Muscle of back (tissue), 13 donors: ENCODE measurements at places on chromosomes 16 and 17.
A peak's percentile ranks its signal among the peaks of the same experiment; 100 is the strongest.

DNA sequence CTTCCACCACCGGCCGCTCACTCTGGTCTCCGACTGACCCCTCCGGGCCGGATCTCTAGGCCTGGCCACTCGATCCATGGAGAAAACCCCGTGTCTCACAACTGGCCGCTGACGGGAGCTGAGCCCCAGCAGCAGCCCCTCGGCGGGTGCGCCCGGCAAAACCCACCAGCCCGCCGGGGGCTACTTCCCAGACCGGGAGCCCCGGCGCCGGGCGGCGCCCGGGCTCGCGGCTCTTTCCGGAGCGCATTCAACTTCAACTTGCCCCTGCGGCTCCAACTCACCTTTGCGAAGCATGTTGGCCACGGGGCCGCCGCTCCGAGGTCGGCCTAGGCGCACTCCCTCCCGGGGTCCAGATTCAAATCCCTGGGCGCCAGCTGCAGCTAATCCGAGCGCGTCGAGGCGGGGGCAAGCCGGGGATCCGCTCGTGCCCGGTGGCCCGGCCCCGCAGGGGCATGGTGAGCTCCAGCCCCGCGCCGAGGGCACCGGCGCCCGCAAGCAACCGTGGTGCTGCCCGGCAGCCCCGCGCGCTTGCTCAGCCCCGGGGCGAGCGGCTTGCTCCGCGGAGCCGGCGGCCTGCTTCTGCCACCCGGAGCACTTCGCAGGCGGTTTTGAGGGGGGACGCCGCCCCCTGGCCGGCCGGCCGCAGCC is 438 bp downstream of the RTN4RL1 start:
- DNase-seq, result no peak

DNA sequence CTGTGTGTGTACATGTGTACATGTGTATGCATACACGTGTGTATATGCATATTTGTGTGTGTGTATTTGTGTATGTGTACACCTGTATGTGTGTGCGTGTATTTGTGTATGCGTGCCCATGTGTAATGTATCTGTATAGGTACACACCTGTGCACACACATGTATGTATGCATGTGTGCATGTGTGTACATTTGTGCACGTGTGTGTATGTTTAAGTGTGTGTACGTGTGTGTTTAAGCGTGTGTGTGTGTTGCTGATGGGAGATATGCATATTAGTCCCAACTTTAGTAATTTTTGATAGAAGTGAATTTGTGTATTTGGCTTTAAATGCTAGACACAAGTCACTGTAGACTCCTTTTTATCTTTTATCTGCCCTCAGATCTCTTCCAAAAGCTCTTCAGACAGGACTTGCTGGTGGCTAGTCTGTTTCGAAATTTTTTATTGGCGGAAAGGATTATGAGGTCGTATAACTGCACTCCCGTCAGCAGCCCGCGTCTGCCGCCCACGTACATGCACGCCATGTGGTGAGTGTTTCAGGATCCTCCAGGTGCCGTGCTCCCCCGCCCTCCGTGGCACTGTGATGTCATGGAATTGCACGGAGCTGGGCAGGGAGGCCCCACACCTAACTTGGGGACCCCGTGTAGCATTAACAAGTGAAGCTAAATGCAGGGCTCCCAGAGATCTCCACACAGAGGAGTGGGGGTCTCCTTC is 168.8 kb upstream of the CHMP6 start:
- no peak for DNase-seq

- DNase-seq, result no peak
Observed at GRCh38 chr16:87828907-87829621, 40.2 kb downstream of the SLC7A5 start.

DNA sequence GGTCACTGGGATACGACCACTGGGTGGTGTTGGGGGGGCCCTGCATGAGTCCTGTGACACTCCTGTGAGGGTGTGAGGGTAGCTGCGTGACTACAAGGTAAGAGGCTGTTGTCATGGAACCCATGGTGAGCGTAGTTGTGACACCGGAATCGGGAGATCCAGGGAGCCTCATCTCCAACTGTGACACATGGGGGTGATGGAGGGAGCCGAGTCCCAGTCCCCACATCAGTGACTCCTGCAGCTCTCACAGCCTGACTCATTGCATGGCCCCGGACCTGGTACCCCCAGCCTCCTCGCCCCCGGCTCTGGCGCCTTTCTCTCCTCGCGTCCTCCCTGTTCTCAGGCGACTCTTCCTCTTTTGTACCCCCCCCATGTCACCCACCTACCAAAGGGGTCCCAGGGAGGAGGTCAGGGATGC is 14.2 kb downstream of the CDH16 start:
- no peak for DNase-seq

DNA sequence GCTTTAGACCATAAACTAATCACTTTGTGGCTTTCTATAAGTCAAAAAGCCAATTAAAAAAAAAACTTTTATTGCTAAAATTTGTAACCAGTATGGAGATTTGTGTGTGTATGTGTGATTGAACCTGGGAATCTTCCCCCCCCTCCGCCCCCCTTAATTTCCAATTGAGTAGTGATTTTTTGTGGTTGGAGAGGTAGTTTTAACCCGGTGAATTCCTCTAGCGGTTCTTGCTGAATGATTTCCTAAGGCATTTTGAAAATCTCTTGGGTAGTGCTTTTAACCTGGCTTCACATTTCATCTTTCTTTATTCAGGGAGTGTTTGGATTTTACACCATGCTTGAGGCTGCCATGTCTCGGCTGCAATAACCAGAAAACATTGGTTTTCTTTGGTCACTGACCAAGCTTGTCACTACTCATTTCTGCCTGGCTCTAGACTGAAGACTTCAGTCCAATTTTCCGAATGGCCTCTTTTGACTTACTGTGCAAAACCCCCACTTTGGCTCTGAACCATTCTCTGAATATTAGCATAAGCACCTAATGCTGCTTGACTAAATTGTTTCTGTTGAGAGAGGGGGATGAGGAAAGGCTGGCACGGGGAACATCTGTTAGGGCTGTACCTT is 35.6 kb downstream of the PRKCA start:
- DNase-seq, result peak; percentile 59

DNA sequence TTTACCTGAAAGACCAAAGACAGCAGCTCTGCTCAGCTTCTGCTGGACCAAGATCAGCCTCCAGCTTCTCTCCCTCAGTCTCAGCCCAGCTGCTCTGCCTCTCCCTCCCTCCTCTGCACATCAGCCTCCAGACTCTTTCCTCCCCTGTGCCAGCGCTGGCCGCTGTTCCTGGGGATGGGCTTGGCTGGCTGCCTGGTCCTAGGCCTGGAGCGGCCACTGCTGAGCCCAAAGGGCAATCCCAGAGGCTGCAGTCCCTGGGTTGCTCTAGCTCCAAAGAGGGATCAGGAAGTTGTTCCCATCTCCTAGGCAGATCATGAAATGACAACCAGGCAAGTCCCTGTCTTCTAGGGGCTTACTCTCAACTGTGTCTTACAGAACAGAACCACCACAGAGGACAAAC is 31.3 kb downstream of the DCUN1D3 start:
- DNase-seq, result peak; percentile 77

DNA sequence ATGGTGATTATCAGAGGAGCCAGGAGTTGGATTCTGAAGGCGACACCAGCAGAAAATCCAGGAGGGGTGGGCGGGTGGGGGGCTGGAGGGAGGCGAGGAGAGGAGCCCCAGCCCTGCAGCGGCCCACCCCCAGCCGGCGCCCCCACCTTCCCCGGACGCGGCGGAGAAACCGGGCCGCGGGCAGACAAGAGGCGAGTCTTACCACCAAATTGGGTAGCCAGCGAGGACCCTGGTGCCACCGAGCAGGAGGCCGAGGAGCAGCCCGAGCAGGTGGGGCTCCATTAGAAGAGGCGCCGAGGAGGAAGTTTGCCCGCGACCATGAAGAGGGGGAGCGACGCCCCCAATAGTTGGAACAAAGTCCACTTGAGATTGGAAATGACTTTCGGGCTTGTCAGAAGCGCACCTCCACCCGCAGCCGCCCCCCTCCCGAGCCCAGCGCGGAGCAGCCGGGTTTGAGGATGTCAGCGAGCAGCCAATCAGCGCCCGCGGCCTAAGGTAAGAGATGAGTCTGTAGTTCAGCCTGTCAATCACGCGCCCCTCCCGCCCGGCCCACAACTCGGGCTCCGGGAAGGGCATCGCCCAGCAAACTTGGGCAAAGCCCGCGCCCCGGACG is at the start of gene WNT3:
WNT3 (minus strand) TSS at position 377 of the 613 bp plus-strand sequence; CDS start at position 282, 95 bp downstream.
- DNase-seq, result no peak

DNA sequence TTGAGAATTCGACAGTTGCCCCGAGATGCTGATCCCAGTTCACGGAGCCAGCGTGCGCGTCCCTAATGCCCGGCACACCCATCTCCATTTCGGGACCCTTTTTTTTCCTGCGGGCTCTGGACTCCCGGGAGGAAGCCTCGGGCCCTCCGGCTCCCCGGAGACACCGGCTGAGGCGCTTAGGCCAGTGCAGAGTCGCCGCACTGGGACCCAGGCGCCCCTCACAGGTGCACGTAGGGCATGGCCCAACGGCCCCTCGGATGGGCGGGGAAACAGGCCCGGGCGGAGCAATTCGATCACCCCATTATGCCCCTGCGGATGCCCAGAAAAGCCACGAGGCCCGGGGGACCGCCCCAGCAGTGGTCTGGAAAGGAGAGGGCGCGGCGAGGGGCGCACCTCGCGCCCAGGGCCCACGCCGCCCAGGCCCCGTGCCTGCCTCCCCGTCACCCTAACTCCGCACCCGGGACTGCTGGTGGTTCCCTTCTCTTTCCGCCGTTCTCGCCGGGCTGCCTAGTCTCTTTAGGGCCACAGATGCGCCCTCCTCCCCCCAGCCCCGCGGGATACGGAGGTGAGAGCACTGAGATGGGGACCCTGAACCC is 18.5 kb upstream of the ZFHX3 start:
- DNase-seq, result no peak

- DNase-seq, result no peak
Observed at GRCh38 chr17:66091445-66092080, 100.4 kb downstream of the CEP112 start.

GRCh38 chr16:50311891-50312501 is 45.6 kb downstream of the ADCY7 start:
- DNase-seq, result no peak

DNA sequence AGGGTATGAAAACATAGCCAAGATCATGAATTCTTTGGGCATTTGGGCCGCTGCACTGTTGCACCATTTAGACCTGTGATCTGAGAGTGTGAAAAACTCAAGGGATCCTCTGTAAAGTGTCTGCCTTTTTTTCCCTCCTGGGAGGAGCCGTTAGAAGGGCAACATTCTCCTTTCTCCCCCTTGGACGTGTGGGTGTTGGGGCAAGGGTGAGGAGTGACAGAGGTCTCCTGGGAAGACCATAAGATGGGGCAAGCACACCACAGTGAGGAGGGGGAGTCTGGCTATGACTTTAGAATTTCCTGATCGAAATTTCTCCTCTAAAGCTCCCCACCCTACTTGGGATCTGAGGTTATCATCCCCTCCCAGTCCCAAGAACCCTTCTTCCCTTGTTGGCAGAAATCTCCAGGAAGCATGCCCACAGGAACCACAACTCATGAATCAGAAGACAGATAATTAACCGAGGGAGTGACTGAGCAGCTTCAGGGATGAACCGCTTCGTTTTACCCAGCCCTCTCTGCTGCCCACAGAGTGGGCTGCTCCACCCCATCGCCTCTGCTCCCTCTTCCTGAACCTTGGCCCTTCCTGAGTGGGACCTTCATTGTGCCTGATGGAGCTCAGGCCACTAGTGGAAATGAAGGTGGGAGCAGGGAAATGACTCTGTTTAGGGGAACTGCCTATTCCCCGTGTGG is 4.2 kb downstream of the ITGB3 start:
- no peak for DNase-seq

- no peak for DNase-seq
Observed at GRCh38 chr17:51365090-51365489, 104.7 kb downstream of the UTP18 start.

GRCh38 chr16:77738706-77739558 is 16.6 kb downstream of the NUDT7 start:
- DNase-seq, result no peak

- no peak for DNase-seq
Observed at GRCh38 chr16:65876624-65877023, 489.9 kb upstream of the CDH5 start.

- DNase-seq, result peak; percentile 48
Observed at GRCh38 chr16:89167425-89167941, 4.1 kb upstream of the CDH15 start.

- peak; percentile 48 for DNase-seq
Observed at GRCh38 chr16:17277981-17278381, 192.8 kb downstream of the XYLT1 start.

DNA sequence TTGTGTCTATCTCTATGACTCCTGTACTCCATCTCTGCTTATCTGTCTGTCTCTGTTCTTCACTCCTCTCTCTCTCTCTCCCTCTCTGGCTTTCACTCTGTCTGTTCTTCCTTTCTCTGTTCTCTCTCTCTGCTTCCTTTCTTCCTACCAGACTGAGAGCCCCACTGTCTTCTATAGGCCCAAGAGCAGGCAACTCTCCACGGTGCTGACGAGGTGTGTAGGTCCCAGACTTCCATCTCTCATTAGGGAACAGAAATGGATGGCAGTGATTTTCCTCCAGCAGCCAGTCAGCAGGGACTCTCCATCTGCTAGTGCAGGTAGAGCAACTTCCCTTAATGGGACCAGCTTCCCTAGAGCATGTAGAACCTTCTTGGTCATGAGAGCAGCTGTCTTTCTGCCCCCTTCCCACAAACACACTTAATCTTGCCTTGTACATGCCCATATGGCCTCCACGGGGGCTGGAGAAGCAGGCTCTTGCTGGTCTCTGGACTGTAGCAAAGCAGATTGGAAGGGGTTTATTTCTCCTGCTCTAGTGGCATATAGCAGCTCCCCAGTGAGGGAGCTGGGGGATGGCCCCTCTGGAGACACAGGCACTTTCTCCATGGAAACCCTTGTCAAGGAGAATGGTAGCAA is 47.8 kb upstream of the NLRP1 start:
- DNase-seq, result no peak

- DNase-seq, result no peak
Observed at GRCh38 chr17:4740025-4740351, 260 bp upstream of the CXCL16 start.

- DNase-seq, result no peak
Observed at GRCh38 chr17:11279776-11280344, 38.8 kb downstream of the SHISA6 start.

DNA sequence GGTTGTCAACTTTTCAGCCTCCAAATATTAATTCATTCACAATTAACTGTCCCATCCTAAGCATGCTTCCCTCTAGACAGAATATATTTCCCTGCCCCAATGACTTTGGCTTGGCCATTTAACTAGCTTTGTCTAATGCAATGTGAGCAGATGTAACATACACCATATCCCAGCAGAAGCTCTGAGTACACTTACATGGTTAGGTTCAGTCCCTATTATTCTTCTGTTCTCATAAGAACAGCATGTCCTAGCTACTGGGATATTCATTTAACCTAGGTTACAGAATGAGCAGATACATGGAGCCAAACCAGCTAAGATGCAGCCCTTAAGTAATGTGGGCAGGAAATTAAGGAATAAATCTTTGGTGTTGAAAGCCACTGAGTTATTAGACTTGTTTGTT is 31.8 kb downstream of the MED13 start:
- no peak for DNase-seq
